ENCODE measurements at places on chromosomes 12 and 14.
A peak's percentile ranks its signal among the peaks of the same experiment; 100 is the strongest.

- no peak for DNase-seq
Measured at GRCh38 chr12:39682689-39683477, 63.3 kb upstream of the ABCD2 start.

GRCh38 chr12:104306943-104307654 lies 3.6 kb downstream of the EID3 start:
- DNase-seq = no peak

- DNase-seq = peak; percentile 26
Measured at GRCh38 chr12:45415393-45415817, 199.5 kb downstream of the ANO6 start.

DNA sequence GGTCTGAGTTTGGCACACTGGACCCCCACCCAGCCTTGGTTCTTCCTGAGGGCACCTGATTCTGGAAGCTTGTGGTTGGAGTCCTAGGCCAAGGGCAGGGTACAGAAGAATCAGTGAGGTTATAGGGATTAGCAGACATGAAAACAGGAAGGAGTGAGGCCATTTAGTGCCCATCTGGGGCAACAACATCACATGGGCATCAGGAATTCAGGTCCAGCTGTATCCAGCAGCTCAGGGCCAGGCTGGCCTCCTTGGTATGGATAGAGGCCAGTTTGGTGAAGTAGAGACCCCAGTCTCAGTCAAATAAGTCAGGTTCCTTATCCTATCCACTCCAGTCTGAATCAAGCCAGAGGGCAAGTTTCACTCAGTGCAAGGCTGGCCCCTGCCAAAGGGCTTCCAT lies 36.2 kb downstream of the RASAL1 start:
- DNase-seq = no peak

- no peak for DNase-seq
Measured at GRCh38 chr14:75476274-75476995, 45.8 kb upstream of the BATF start.

GRCh38 chr14:66509874-66510273 lies 1.9 kb downstream of the GPHN start:
- no peak for DNase-seq

- peak; percentile 65 for DNase-seq
Measured at GRCh38 chr12:25386831-25387731, 136.4 kb upstream of the KRAS start.

DNA sequence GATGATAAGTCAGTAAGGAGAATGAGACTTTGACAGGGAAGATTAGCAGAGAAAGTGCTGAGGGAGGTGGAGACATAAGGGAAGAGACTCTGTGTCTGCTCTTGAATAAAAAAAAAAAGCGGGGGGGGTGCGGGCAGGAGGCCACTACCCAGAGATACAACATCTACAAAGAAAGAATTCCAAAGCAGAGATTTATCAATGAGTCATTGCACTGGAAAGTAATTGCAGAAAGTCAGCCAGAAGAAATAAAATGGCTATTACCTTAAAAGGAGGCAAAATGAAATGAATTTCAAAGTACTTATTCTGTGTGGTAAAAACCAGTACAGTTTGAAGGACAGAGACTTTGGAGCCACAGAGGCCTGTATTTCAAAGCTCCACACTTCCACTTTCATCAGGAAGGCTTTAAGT lies 267.1 kb upstream of the PRKD1 start:
- DNase-seq = no peak

GRCh38 chr12:120761519-120761934 lies 35.9 kb downstream of the ACADS start:
- peak; percentile 44 for DNase-seq

DNA sequence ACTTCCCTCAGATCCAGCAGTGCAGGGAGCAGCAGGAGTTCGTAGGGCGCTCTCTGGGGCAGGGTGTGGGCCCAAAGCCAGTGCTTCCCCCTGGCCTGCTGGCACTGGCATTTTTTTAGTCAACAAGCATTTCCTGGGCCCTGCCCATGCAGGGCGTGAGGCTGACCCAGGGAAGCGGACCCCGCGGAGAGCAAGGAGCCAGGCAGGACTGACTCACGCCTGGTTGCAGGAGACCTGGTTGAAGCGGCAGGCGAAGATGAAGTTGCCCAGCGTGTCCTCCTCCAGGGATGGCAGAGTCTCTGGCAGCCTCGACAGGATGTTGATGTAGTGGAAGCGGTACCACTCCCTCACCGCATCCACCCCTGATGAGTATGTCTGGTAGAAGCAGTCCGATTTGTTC lies 13.5 kb downstream of the SCNN1A start:
- DNase-seq = no peak

DNA sequence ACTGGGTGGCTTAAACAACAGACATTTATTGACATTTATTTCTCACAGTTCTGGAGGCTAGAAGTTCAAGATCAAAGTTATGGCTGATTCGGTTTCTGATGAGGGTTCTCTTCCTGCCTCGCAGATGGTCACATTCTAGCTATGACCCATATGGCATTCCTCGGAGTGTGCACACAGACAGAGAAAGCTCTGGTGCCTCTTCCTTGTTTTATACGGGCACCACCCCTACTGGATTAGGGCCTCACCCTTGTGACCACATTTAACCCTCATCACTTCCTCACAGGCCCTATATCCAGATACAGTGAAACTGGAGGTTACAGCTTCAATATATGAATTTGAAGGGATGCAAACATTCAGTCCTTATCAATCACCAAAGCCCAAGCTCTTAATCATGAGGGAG lies 77.0 kb upstream of the OVCH1 start:
- DNase-seq = no peak

DNA sequence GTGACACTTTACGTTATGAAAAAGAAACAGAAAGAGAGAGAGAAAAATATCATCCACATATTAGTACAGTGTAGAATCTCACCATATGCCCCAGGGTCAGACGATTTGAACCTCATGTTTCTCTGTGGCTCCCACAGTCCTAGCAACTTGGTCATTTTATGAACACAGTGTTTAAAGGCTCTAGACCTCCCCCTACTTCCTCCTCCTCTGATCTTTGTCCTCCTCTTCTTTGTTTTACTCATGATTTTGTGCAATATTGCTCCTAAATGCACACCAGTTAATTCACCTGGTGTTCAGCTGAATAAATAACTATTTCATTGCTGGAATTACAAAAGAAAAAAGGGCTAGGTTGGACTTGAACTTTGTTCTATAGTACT lies 18.2 kb downstream of the GLT1D1 start:
- DNase-seq = no peak

- no peak for DNase-seq
Measured at GRCh38 chr12:8906266-8907180, 7.8 kb upstream of the PHC1 start.

GRCh38 chr14:24130380-24130716 lies at the start of gene FITM1:
TSS of gene FITM1 (plus strand) at chr14:24130659. CDS start at chr14:24131564, 905 bp downstream.
- no peak for DNase-seq

DNA sequence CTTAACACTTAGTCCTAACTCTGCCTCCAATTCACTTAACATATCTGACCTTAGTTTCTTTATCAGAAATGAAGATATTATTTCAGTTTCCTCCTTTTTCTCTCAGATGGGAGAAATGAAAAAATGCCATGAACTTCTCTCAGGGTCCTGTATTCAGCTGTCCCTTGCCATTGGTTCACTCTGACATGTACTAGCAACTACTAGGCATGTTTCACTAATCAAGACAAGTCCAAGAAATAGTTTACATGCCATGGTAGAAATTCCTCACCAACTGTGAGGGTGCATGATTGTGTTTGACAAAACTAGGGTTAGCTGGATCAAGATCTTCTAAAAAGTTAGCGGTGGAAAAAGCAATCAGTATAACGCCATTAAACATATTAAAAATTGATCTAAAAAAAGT lies 7.0 kb upstream of the ATXN7L3B start:
- no peak for DNase-seq

GRCh38 chr14:68327231-68327630 lies 465.6 kb downstream of the ZFP36L1 start:
- DNase-seq = no peak

DNA sequence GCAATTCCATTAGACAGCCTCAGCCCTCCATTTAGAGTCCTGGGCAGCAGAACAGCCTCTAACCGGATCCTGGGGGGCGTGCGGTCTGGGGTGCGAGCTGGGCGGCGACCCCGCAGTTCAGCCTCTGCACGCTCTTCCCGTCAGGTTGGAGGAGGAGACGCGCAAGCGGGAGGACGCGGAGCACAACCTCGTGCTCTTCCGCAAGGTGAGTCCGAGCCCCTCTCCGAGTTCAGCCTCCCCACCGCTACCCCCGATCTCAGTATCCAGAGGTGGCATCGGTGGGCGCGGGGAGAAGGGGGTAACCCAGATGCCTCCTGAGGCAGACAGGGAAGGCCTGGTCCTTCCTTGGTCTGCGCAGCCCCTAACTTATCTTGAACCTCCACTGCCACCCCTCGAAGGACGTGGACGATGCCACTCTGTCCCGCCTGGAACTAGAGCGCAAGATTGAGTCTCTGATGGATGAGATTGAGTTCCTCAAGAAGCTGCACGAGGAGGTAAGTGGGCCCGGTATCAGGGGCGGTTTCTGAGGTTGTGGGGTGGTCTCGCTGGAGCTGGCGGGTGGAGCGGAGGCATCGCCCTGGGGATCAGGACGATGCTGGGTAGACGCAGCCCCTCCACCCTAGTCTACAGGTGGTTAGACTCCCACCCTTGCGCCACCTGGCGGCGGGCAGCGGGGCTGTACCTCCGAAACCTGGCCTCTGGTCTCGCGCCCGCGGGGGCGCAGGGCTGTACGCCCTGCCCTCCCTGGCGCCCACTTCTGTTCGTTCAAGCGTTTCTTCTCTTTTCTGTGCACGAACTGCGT lies 1.3 kb downstream of the PRPH start:
- DNase-seq = peak; percentile 88

DNA sequence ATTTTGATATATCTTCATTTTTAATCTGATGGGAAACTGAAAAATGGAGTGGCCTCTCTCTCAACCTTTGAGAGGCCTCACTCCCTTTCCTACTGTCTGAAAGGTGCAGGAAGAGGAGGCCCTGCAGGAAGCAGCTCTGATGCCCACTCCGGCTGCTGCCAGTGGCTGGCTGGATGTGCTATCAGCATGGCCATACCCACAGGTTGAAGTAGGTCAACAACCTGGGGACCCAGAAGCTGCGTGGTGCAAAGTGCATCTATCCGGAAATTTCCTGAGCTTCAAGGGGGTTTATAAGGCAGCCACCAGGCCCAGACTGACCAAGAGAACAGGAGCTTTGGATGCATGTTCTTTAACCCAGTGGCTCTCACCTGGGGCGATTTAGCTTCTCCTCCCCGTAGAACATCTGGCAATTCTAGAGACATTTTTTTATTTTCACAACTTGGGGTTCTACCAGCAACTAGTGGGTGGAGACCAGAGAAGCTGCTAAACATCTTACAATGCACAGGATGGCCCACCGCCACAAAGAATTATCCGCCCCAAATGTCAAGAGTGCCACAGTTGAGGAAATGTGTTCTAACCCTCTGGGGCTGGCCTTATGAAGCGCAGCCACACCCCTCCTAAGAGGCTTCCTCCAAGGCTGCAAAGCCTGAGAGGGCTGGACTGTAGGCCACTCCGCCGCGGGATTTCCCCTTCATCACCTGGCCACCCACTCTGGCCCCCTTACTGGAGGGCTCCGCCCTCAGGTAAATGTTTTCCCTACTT lies 8.2 kb upstream of the BATF start:
- DNase-seq = no peak

DNA sequence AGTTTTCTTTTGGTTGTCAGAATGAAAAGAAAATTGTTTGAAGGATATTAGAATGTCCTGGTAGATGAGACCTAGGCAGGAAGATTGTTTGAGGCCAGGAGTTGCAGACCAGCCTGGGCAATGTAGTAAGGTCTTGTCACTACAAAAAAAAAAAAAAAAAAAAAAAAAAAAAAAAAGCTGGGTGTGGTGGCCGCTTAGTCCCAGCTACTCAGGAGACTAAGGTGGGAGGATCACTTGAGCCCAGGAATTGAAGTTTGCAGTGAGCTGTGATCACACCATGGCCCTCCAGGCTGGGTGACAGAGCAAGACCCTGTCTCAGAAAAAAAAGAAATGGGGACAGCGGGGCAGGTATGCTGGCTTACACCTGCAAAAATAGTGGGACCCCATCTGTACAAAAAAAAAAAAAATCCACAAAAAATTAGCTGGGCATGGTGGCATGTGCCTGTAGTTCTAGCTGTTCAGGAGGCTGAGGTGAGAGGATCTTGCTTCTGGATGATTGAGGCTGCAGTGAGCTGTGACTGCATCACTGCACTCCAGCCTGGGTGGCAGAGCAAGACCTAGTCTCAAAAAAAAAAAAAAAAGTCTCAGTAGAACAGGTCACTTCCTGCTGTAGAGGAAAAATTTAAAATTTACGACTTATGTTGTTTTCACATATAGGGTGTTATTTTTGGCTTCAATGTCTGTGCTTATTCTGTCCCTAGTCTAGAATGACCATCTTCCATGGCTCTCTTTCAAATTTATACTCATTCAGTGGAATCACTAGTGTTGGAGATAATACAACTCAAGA lies 70.7 kb downstream of the PPHLN1 start:
- DNase-seq = no peak

GRCh38 chr12:16605642-16606116 lies 283 bp downstream of the LMO3 start:
- DNase-seq = no peak

DNA sequence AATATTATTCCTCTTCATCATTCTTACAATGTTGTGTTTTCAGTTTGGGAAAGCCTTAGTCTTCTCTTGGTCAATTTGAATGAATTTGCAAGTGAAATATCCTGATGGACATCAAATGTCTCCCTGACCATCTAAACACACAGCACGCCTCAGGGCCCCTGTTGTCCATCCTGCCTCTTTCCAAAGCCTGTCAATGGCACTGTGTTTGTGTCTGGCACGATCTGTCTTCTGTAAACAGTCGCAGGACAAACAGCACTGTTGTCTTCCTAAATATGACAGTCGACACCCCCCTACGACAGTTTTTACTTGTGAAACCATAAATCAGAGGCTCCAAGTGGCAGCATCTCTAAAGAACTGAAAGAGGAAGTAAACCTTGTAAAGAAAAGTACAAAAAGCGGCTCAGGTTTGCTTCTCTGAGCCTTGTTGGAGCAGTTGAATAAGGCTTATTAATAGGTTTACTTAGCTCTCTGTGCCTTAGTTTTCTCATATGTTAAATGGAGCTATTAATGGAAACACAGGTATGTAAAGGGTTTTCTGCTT lies 285.8 kb downstream of the NRXN3 start:
- DNase-seq = no peak

DNA sequence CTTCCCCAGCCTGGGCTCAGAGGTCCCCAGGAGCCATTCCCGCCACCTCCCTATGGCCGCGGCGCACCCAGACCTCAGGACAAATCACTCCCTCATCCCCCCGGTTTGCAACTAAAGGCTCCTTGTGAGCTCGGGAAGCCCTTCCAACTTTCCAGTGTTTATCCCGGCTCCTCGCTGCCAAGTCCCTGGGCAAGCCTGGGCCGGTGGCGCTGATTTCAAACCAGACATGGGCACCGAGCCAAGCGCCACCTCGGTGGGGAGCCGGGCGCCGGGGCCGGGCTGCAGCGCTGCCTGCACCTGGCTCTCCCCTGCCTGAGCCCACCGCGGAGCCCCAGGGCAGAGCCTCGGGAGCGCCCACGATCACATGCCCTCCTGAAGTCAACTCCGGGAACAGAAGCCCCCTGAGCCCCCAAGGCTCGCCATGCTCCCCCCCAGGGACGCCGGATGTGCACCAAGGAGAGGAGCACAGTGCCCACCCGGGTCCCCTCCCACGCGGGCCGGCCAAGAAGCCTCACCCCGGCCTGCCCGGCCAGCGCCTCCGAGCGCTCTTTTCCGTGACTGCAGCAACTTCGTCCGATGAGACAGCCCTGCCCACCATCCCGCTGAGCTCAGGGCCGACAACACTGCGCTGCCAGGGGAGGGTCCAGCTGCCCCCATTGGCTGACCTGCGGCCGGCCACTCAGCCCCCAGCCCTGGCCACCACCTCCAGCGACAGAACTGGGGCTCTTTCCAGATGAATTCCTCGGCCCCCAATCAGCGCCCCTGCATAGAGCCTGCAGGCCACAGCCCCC lies 50.0 kb downstream of the NCOR2 start:
- peak; percentile 39 for DNase-seq
